Thoracic aorta (tissue), 2 donors: ENCODE measurements at places on chromosomes 3 and 15. TPM values are rescaled to one million over a fixed set of nuclear protein-coding genes. Genes with fewer than 3 reads are reported as not detected.

The SLC9C1 gene
- not detected for total RNA-seq

DNA sequence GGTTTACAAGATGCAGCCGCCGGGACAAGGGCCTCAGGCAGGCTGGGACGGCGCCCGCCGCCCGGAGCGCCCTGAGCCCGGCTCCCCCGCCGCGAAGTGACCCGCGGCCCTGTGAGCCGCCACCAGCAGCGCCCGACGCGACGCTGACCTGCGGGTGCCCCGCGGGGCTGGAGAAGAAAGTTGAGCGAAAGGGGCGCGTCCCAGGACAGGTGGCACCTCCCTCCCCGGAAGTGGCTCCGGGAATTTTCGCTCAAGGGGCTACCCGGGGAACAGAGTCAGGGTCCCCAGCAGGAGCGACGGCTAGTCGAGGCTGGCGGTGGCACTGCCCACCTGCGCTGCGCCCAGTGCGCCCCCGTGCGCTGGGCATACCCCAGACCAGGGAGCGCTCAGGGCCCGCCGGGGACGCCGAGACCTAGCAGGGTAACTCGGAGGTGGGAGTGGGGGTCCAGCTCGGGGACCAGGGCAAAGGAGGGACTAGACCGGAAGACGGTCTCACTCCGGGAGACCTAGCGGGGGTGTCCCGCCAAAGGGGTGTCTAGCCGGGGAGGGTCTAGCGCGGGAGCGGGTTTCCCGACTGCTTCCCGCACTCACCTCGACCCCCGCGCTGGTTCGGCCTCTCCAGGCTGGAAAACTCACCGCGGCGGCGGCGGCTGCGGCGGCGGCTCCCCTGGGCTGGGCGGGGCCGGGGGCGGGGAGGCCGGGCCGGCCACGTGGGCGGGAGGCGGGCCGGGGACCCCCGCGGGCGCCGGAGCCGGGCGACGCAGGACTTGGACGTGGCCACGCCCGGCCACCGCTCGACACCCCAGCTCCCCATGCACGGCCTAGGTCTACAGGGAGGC lies 18.4 kb downstream of the SPATA12 start:
- H3K36me3 ChIP-seq = no peaks in the 10 kb centered on the region
- DNase-seq = no peak
- H3K27me3 ChIP-seq = no peaks in the 10 kb centered on the region
- H3K4me1 ChIP-seq = peaks cover 11% of the 10 kb centered on the region

The XXYLT1 gene
- 17.7 TPM for total RNA-seq

DNA sequence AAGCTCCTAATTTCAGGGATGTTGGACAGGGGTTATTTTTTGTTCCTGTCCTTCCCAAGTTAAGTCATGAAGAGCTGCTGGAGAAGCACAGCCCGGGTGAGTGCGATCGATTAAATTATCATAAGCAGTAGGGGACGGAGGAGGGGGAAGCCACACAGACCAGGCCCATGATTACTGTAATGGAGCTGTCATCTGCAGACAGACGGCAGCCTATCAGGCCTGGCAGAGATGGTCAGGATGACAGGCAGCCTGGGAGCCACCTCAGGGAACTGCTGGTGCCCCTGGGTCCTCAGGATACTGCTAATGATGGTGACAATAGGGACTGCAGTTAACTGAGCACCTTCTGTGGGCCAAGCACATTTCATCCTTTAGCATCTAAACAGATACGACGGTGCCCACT lies 147.7 kb downstream of the RAB11A start:
- no peak for DNase-seq
- H3K27ac ChIP-seq = no peak overlapping the region

DNA sequence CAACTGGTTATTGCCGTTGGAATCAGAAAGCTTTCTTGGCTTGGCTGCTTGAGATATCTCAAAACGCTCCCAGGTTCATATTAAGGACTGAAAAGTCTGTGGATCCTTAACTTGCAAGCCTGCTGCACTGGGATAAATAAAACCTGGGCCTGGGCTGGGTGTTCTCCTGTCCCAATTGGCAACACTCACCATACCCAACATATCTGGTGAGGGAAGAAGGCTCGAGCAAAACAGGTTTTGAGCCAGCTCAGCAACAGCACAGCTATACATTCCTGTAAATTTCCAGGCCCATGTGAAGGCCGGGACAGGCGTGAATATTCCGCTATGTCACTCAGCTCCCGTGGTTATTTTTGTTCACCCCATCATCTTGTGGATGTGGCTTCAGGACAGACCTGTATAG lies 169.0 kb upstream of the BCL6 start:
- no peak overlapping the region for H3K4me3 ChIP-seq
- DNase-seq = no peak
- H3K27ac ChIP-seq = no peak overlapping the region
- H3K27me3 ChIP-seq = no peaks in the 10 kb centered on the region
- no peaks in the 10 kb centered on the region for H3K36me3 ChIP-seq

- H3K4me3 ChIP-seq = no peak overlapping the region
- no peaks in the 10 kb centered on the region for H3K36me3 ChIP-seq
- peaks cover 10% of the 10 kb centered on the region for H3K4me1 ChIP-seq
Measured at GRCh38 chr3:46462111-46462510, 2.6 kb downstream of the LTF start.
